Calu3 (cell line): ENCODE measurements at places on chromosomes 3 and 15.

DNA sequence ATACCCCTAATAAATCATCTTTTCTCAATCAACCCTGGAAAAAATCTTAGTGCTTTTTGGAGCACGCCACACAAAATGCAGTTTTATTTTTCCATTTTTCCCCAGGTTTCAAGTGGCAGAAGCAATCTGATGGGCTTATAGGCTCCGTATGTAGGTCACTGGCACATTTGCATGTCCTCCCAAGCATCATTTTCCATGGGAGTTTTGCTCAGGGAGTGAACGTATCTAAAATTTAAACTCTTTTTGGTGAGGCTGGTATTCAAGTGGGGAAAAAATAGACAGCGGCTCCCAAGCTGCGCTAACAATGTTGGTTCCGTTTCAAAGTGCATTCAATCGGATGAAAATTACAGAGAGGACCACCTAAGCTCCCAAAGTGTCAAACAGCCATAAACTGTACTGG is 233.4 kb downstream of the MEX3B start:
- no peak for DNase-seq

- no peak for DNase-seq
Measured at GRCh38 chr15:34682674-34683073, 72.1 kb downstream of the GJD2 start.

DNA sequence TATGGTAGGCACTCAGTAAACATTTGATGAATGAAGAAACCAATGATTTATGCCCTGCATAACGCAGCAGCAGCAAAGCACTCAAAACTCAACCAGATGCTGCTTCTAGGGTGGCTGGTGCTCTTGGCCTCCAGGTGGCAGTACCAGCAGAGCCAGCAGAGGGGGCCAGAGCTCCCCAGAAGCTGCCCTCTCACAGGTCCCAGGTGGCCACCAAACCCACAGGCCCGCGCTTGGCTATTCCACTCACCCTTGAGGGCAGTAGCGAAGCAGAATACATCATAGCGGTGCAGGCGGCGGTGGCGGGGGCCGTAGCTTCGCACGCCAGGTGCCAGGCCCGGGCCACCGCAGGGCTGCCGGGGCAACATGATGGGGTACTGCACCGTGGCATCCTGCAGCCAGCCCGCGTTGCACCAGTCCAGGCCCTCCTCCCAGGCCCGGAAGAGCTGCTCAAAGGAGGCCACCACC is 16.6 kb downstream of the HAPLN3 start:
- peak; percentile 73 for DNase-seq

DNA sequence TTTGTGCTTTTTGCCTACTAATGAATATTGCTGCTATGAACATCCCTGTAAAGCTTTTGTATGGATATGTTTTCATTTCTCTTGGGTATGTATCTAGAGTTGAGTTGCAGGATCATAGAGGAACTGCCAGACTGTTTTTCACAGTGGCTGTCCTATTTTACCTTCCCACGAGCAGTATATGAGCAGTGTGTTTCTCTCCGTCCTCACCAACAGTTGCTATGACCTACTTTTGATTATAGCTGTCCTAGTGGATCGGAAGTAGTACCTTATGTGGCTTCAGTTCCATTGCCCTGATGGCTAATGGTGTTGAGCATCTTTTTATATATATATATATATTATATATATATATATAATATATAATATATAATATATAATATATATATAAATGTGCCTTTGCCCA is 25.2 kb downstream of the CDAN1 start:
- DNase-seq: no peak

GRCh38 chr3:19263606-19264005 is 115.3 kb downstream of the KCNH8 start:
- no peak for DNase-seq

GRCh38 chr3:12193485-12194165 is 34.9 kb upstream of the TIMP4 start:
- DNase-seq: peak; percentile 57

DNA sequence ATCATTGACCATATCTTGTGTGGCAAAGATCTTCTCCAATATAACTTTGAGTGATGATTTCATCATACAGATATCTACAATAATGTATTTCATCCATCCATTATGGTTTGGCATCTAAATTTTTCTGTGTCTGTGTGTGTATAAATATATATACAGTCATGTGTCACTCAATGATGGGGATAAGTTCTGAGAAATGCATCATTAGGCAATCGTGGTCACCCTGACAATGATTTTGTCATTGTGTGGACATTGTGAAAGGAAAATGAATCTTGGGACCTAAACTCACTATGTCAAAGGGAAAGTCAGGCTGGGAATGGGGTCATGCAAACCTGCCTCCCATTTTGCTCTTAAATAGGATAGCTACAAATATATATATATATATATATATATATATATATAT is 12.4 kb downstream of the CFAP161 start:
- no peak for DNase-seq

DNA sequence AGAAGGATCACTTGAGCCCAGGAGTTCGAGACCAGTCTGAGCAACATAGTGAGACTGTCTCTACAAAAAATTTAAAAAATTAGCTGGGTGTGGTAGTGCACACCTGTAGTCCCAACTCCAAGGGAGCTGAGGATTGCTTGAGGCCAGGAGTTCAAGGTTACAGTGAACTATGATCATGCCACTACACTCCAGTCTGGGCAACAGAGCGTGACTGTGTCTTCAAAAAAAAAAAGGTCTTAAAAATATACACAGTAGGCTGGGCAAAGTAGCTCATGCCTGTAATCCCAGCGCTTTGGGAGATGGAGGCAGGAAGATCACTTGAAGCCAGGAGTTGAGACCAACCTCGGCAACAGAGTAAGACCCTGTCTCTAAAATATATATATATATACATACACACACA is 11.2 kb upstream of the CAMK1 start:
- no peak for DNase-seq

DNA sequence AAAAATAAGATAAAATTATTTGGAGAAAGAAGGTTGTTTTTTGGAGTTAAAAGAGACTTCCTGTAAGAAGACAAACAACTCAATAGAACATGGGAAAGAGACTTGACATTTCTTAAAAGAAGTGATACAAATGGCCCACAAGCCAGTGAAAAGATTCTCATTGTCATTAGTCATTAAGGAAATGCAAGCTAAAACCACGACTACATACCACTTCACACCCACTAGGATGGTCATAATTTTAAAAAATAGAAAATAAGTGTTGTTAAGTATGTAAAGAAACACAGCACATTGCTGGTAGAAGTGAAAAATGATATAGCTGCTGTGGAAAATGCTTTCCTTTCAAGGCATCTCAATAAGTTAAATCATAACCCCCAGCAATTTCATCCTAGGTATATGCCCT is 44.4 kb upstream of the GK5 start:
- no peak for DNase-seq

- DNase-seq: no peak
Measured at GRCh38 chr3:66489581-66489980, 11.2 kb downstream of the LRIG1 start.

GRCh38 chr15:85518979-85519761 is 138.8 kb downstream of the AKAP13 start:
- DNase-seq: no peak

GRCh38 chr3:141539431-141540187 is 52.8 kb downstream of the RASA2 start:
- DNase-seq: no peak

DNA sequence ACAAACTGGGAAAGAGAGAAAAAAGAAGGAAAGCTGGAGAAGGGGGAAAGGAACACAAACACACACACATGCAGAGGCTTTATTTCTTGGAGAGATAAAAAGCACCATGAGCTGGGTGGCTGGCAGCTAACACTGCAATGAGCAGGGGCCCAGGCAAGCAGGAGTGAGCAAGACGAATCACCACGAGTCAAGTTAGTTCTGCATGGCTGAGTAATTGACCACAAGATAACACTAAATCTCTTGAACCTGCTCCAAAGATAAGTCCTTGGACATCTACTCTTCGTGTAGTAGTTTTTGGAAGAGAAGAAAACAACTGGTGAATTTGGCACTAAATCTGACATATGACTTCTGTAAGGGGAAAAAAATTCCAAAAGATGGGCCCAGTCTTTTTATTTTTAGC is 100.9 kb downstream of the MYO5A start:
- no peak for DNase-seq

GRCh38 chr3:57787867-57788623 is 31.9 kb downstream of the SLMAP start:
- no peak for DNase-seq

DNA sequence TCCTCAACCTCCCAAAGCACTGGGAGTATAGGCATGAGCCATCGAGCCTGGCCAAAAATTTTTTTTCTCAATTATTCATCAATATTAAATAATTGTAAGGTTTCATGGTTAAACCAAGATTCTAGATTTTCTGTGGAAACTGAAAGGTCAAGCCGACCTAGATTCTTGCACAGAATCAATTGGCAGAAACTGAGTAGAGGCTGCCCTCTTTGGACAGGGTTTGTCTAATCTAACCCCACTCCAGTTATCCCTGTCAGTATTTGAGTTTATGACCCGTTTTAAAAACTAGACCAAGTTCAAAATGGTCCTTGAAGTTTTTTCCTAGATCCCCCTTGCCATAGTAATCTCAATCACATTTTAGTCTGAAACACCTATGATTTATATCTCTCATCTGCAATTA is 8.6 kb upstream of the ADAM10 start:
- DNase-seq: peak; percentile 33

DNA sequence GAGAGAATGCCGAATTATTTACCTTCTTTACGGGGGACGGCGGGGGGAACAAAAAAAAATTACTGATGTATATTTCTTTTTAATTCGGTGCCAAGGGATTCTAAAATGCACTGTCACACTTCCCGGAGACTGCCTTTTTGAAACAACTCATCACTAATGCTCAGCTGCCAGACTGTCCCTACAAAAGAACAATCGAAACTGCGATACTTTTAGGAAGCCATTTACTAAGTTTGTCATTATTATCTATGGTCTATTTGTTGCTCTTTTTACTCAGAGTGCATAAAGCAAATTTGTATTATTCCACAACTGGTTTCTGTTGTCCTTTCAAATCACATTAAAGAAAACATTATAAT is 60.8 kb downstream of the TM4SF4 start:
- no peak for DNase-seq

DNA sequence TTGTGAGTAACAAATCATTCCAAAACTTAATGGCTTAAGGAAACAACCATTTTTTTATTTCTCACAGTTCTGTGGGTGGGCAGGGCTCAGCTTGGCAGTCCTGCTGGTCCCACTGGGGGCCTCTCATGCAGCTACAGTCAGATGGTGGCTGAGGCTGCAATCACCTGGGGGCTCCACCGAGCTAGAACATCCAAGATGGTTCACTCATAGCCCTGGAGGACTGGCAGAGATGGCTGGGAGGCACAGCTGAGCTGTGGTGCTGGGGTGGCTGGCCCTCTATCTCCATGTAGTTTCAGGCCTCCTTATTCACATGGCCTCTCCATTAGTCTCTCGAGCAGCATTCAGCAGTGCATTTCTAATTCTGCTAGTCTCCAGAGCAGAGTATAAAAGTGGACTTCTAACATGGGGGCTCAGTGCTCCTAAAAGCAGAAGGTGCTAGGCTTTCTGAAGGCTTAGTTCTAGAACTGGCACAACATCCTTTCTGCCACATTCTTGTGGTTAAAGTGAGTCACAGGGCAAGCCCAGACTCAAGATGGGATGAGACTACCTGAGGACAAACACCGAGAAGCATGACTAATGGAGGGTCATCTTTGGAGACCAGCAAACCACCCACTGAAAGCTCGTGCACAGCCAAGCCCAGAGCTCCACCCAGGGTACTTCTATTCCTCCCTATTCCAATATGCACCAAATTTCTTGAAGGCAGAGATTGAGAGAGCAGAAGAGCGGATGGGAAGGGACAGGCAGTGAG is 6.3 kb downstream of the CAV3 start:
- DNase-seq: peak; percentile 46

DNA sequence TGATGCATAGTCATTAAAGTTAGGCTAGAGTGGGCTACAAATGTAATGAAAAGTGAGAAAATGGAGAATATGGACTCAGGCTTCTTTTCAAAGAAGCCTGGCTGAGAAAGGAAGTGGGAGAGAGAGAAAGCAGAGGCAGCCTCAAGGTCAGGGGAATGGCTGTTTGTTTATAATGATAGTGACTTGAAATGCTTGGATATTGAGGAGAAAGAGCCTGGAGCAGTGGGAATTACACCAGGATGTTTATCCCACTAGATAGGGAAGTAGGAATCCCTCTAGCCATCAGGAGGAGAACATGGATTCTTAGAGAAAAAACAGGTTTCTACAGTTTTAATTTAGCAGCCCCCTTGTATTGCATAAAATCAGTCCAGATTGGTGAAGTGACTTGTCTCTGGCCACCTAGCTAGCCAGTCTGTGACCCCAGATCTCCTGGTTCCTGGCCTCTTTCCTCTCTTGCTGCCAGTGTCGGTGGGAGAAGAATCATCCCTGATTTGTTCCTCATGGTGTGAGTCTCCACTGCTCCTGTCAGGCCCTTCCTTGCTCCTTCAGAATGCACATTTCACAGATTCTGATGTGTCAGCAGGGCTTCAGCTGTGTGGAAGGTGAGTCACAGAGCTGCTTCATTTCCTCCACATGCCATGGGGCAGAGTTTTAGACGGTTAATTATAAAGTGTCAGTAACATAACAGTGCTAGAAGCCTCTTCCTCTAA is 32.9 kb downstream of the SEMA6D start:
- no peak for DNase-seq

- DNase-seq: peak; percentile 49
Measured at GRCh38 chr15:96418146-96418545, 87.6 kb downstream of the NR2F2 start.

DNA sequence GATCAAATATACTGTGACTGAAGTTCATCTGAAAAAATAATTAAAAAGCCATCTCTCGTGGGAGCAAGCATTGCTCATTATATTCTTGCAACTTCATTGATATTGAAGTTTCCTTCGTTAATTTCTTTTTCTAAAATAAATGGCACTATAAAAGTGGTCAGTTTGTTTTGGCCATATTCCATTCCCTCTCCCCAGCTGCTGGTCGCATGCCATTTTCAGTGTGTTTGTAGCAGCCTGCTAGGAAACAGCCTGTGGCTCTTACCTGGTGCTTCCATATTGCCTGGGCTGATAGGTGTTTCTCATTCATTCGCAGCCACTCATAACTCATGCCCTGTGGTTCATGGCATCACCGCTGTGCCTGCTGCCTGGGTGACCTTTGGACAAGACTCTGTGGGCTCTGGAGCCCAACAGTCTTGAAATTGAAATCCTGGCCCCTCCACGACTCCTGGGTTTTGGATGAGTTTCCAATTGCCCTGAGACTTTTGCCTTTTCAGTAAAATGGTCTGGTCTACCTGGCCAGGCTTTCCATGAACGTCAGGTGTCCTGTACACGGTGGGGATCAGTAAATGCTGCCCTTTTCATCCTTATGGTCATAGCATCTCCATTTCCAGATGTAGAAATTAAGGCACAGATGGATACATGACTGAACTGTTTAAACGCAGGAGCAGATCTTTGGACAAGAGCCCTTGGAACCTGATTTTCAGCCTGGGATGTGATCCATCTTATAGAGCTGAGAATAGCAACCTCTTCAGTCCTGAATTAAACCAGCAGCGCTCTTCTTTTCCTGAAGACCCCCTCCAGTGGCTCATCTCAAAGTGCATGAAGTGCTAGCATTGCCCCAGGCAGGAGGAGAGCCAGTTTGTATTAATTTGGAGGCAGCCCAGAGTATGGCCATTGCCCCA is 69.4 kb downstream of the SLCO3A1 start:
- DNase-seq: no peak
